ENCODE measurements at places on chromosomes 4 and X. TPM values are rescaled to one million over a fixed set of nuclear protein-coding genes. Genes with fewer than 3 reads are reported as not detected.

Gene FREM3
- total RNA-seq = not detected

Gene RAB40A
- total RNA-seq = 0.14 TPM

Gene RGN
- 1.5 TPM for total RNA-seq

Gene CPLX1
- total RNA-seq = not detected

Gene MID1IP1
- 42.3 TPM for total RNA-seq

Gene FAM241A
- total RNA-seq = 0.59 TPM

Gene SLC16A2
- 14.3 TPM for total RNA-seq

Gene FABP2
- not detected for total RNA-seq

Gene COL25A1
- 5.0 TPM for total RNA-seq
